ENCODE measurements at places on chromosomes 4 and X. TPM values are rescaled to one million over a fixed set of nuclear protein-coding genes. Genes with fewer than 3 reads are reported as not detected.

Gene FRMPD4
- 1.2 TPM for total RNA-seq

Gene CENPVL2
- not detected for total RNA-seq

Gene GPR119
- total RNA-seq, result not detected

Gene PABPC5
- 0.87 TPM for total RNA-seq

Gene AWAT2
- total RNA-seq, result not detected
